ENCODE measurements at places on chromosomes 3 and 15.
A peak's percentile ranks its signal among the peaks of the same experiment; 100 is the strongest.

DNA sequence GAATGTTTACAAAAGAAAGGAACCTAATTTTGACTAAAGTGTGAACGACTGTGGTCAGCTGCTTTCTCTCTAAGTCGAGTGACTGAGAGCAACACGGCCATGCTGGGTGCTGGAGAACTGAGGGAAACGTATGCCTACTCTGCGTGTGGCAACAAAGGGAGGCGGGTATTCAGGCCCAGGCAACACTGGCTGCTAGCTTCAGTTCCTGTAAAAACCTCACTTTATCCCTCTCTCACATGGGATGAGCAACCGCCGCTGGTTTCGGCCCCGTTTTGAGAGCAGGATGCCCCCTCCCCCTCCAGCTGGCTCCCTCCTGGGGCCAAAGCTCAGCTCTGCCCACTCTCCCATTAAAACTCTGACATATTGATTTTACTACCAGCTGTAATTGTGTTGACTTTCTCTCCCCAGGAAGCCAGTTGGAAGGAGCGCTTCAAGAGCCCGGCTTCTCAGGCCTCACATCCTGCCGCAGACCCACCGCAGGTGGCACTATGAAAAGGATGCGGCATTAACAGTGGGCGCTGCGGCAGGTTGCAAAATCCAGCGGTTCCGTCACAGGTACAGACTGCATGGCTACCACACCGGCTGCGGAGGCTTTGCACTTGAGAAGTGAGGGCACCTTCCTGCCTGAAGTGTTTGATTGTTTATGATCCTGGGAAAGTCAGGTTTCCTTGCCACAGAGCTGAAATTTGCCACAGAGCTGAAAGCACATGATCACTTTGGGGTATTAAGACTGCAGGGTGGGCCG, 12.7 kb downstream of the PLXND1 start:
- no peak for DNase-seq

GRCh38 chr3:9779721-9780457, 10.1 kb upstream of the CAMK1 start:
- DNase-seq, result no peak

DNA sequence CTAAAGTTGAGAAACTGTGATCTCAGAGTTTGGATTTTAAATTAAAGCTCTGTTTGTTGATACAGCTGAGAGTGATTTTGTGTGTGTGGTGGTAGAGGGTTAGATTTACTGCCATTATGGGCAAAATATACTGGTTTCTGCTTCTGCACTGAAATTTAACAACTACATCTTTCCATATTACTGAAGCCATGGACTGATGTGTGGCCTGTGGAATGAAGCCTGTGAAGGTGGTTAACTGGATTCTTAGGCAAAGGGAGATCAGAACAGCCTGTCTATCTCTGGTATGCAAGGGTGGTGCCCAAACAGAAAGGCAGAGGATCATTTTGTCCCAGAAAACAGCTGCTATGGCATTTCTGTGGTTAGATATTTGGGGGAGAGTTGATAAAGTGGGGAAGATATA, 297.3 kb upstream of the THBS1 start:
- DNase-seq, result no peak

- no peak for DNase-seq
Measured at GRCh38 chr3:160454995-160455394, 5.4 kb upstream of the TRIM59 start.

DNA sequence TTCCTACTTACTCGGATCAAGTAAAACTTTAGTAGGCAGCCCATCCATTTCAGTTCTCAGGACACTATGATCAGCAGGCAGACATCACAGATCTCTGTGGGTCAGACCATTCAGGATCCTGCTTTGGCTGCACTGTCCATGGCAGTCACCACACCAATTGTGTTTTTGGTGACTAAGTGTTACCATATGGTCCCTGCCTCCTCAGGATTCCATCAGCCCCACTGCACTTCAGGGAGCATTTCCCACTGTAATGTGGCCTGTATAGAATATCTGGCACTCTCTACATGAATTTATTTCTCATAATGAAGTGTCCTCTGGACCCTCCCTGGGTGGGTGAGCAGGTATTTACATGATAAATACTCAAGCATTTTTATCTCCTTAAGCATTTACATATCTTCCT, 41.3 kb downstream of the ZNF445 start:
- DNase-seq, result no peak

DNA sequence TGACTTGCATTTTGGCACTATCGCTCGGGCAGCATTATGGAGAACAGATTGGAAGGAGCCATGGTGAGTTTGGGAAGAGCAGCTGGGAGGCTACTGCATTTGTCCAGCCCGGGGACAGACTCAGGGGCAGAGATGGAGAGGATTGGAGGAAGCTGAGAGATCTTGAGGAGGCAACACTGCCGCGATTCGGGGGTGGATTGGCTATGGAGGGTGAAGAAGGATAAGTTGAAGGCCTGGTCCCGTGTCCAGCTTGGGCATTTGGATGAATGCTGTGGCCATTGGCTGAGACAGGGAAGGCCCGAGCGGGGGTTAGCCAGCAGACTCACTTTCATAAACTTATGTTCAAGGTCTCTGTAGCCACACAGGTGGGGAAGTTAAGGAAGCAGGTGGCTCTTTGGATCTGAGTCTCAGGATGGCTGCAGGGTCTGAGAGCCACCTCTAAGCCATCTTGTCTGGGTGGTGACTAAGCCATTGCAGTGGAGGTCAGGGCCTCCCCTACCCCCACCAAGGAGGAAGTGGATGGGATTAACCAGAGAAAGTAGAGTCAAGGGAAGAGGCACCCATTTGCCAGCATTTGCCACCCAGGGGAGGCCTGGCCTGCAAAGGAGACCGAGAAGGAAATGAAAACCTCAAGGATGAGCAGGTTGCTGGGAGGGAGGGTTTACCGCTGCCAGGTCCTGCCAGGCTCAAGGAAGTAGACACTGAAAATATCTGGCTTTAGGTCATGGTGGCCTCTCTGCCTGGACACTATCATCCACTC, 144.0 kb upstream of the TLE3 start:
- no peak for DNase-seq

DNA sequence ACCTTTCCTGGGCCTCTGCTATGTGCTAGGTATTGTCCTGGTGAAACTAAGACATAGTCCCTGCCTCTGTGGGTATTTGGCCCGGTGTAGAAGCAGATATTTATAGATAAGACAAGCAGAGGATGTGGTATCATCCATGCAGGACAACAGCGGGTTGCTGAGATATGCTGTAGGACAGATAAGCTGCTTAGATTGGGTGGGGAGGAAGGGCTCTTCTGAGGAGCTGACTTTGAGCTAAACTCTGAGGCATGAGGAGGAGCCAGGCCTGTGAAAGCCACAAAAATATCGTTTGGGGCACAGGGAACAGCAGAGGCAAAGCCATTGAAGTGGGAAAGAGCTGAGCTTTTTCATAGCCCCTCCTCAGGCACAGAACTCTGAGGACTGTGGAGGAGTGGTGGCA, 492.5 kb upstream of the CFAP20DC start:
- no peak for DNase-seq

DNA sequence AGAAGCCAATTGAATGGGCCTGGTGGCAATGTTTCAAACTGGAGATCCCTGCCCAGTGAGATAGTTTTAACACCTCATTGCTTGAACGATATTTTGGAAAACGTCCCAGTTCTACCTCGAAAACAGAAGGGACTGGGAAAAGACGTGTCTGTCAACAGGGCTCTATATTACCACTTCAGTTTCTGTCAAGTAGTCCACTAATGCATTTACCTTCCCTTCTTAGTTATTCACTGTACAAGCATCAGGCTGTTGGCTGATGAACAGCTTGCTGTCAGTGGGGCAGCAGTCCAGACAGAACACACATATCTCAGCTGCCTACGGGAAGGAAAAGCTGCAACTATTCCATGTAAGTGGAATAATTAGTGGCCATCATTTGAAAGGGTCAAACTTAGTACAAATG, 794.7 kb upstream of the GBE1 start:
- no peak for DNase-seq

- DNase-seq, result peak; percentile 28
Measured at GRCh38 chr15:92599394-92599970, 56.1 kb downstream of the FAM174B start.

DNA sequence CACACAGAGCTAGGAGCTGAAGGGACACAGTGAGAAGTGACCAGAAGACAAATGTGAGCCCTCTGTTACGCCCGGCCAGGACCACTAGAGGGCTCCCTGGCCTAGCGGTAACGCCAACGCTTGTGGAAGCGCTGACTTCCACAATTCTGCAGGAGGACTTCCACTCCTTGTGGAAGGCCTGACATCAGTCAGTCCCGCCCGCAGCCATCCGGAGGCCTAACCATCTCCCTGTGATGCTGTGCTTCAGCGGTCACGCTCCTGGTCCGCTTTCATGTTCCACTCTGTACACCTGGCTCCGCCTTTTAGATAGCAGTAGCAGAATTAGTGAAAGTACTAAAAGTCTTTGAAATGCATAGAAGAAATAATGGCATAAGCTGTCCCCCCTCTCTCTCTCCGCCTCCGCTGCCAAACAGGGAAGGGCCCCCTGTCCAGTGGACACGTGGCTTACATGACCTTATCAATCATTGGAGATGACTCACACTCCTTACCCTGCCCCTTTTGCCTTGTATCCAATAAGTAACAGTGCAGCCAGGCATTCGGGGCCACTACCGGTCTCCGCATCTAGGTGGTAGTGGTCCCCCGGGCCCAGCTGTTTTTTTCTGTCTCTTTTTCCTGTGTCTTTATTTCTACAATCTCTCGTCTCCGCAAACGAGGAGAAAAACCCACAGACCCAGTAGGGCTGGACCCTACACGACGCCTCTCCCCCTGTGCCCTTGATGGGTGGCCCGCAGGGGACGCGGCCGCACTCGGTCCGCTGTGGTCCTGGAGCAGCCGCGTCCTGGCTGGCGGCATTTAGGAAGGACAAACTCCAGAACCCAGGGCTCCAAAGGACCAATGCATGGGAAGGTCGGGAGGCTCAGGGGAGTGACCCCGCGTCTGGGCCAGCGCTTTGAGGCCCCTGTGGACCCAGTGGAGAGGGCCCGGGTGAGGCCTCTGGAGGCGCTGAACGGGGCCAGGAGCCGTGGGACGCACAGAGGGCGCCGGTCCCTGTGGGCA, 27.0 kb upstream of the RPL32 start:
- DNase-seq, result peak; percentile 51

GRCh38 chr3:171606151-171606751, 146.0 kb upstream of the TNIK start:
- peak; percentile 25 for DNase-seq

GRCh38 chr3:48217449-48217848, 5.8 kb upstream of the CAMP start:
- DNase-seq, result no peak

DNA sequence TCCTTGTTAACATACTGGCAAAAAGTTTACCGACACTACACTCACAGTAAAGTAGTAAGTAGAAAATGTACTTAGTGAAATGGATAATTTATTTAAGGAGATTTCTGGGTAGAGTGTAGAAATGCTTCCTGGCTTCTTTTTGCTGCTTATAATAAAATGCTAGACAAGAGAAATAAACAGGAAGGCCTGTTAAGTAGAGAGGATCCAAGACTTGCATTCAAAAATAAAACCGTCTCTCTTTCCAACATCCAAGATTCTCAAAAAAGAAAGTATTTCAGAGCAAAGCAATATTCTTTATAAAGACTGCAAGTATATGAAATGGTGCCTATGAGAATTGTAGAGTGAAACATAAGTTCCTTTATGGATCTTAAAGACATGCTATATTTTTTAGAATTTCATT, 77.0 kb upstream of the CNTN6 start:
- DNase-seq, result no peak

GRCh38 chr15:73822998-73823397, 50.4 kb upstream of the TBC1D21 start:
- DNase-seq, result no peak

Measured in AG09309 (cell line).